Peyer's patch (tissue), 4 donors: ENCODE measurements at places on chromosomes 4 and X. TPM values are rescaled to one million over a fixed set of nuclear protein-coding genes. Genes with fewer than 3 reads are reported as not detected.

DNA sequence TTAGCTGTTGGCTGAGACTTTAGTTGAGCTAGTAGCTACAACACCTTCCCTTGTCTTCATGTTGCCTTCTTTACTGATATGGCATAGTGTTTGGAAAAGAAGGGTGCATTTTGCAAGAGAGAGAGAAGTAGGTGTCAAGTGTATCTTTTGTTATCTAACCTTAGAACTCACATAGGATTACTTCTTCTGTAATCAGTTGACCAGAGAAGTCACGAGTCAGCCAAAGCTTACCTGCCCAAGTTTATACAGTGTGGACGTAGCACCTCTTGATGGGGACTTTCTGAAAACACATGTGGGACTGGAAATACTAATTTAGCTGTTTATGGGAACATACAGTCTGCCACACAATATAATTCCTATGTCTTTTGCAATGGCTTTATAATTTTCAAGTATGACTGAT is 56.0 kb downstream of the UGT8 start:
- H3K4me3 ChIP-seq = no peak overlapping the region
- no peaks in the 10 kb centered on the region for H3K36me3 ChIP-seq
- no peaks in the 10 kb centered on the region for H3K27me3 ChIP-seq
- no peak overlapping the region for H3K27ac ChIP-seq
- no peak for DNase-seq

DNA sequence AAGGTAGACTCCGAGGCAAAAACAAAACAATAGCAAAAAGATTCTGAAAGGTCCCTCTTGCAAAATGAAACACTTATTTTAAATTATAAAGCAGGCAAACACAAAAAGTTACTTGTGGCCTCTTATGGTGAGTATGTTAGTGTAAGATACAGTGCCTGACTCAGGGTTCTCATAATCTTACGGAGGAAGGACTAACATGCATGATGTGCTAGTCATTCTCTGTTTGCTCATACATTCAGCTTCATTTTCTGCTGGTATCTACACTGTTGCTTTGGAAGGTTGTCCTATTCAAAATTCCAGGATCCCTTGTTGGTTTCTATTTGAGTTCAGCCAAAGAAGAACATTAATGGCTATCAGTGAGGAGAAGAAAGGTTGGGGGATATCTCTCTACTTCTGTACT is 249.1 kb upstream of the FAM47A start:
- H3K4me1 ChIP-seq = no peaks in the 10 kb centered on the region
- H3K27me3 ChIP-seq = no peaks in the 10 kb centered on the region
- H3K4me3 ChIP-seq = no peak overlapping the region
- no peak for DNase-seq
- no peaks in the 10 kb centered on the region for H3K36me3 ChIP-seq

DNA sequence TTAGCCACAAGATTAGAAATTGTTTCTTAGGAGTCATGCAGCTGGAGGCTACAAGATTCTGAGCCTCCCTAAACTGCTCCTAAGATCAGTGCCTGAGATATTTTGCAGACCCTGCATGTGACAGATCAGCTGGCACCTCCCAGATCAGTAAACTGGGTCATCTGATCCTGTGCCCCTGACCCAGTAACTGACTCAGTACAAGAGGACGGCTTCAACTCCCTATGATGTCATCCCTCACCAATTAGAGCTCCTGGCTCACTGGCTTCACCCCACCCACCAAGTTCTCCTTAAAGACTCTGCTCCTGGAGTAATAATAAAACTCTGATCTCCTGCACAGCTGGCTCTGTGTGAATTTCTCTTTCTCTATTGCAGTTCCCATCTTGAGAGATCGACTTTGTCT is 45.4 kb upstream of the PNPLA4 start:
- H3K4me3 ChIP-seq = no peak overlapping the region
- no peaks in the 10 kb centered on the region for H3K4me1 ChIP-seq

DNA sequence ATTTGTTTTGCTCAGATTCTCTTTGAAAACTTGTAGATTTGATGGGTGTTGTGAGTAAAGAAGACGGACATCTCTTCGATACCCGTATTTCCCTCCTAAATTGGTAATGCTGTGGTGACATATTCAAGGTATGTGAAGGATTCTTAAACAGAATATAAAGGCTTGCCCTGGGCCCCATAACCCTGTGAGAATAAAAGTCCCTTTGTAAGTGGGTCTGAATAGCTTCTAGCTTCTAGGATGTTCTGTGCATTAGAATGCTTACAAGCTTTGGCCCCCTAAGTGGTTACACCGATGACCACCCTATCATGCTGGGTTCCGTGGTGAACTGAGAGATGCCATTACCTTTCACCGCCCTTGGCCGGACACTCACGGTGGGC is 574 bp upstream of the MOB1B start:
- no peaks in the 10 kb centered on the region for H3K36me3 ChIP-seq
- no peaks in the 10 kb centered on the region for H3K4me1 ChIP-seq
- DNase-seq = no peak
- peak overlapping the region; percentile 84 for H3K4me3 ChIP-seq

DNA sequence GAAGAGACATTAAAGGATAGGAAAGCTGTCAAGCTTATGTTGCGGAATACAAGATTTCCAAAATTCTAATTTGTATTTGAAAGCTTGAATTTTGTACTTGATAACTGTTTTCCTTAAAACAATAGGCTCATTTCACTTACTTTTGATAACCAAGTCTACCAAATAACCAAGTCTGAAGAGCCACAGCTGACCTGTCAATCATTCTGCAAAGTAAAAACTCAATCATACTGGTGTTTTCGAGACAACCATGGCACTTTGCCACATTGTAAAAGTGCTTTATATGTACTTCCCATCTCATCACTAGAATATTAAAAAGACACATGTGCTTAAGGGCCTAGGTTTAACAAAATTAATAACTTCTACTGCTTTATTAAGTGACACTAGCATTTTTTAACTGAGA is 47.9 kb downstream of the LEF1 start:
- no peaks in the 10 kb centered on the region for H3K27me3 ChIP-seq
- no peaks in the 10 kb centered on the region for H3K36me3 ChIP-seq
- no peak for DNase-seq
- H3K4me1 ChIP-seq = no peaks in the 10 kb centered on the region
- no peak overlapping the region for H3K4me3 ChIP-seq

GRCh38 chr4:82818664-82819662 is 20.4 kb upstream of the SCD5 start:
- H3K27me3 ChIP-seq = no peaks in the 10 kb centered on the region
- no peaks in the 10 kb centered on the region for H3K36me3 ChIP-seq
- DNase-seq = no peak

- no peak overlapping the region for H3K4me3 ChIP-seq
- no peaks in the 10 kb centered on the region for H3K36me3 ChIP-seq
- no peaks in the 10 kb centered on the region for H3K4me1 ChIP-seq
- H3K27me3 ChIP-seq = no peaks in the 10 kb centered on the region
- H3K27ac ChIP-seq = no peak overlapping the region
- no peak for DNase-seq
Measured at GRCh38 chr4:168028970-168029597, 63.3 kb upstream of the ANXA10 start.

GRCh38 chr4:83217721-83218522 is 66.7 kb downstream of the COQ2 start:
- H3K4me1 ChIP-seq = no peaks in the 10 kb centered on the region
- H3K27ac ChIP-seq = peak overlapping the region; percentile 68
- no peaks in the 10 kb centered on the region for H3K36me3 ChIP-seq
- DNase-seq = no peak
- no peaks in the 10 kb centered on the region for H3K27me3 ChIP-seq

DNA sequence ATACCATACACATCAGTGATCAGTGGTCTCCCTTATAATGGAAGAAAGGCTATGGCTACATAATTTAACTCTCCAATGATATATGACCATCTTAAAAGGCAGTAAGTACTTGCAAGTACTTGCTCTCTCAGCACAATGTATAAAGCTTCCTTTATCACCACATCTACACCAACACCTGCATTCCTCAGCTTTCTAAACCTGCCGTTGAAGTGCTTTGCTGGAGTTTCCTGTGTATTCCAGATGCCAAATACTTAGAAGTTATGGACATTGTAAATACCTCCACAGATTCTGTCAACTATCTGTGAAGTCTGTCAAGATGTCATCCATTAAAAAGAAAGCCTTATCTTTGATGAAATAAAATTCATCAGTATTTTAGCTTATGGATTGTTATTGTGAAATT is 335.0 kb upstream of the GALNTL6 start:
- no peak overlapping the region for H3K27ac ChIP-seq
- no peaks in the 10 kb centered on the region for H3K27me3 ChIP-seq
- DNase-seq = no peak
- H3K4me1 ChIP-seq = no peaks in the 10 kb centered on the region
- no peaks in the 10 kb centered on the region for H3K36me3 ChIP-seq

The FAM149A gene
- total RNA-seq = 11.4 TPM

The ABCE1 gene
- 15.4 TPM for total RNA-seq

The TMSB15C gene
- total RNA-seq = 0.67 TPM

The ENPP6 gene
- total RNA-seq = not detected

The TKTL2 gene
- total RNA-seq = not detected

The FBXW7 gene
- total RNA-seq = 48.8 TPM

The EDNRA gene
- 0.38 TPM for total RNA-seq

The VCX3B gene
- not detected for total RNA-seq
